Activated CD4-positive, CD25-positive, alpha-beta regulatory T cell treated with anti-CD3 and anti-CD28 coated beads, Interleukin-2, amount 50 U/mL, for 16 hours (primary cell): ENCODE measurements at places on chromosomes 1 and 21.

DNA sequence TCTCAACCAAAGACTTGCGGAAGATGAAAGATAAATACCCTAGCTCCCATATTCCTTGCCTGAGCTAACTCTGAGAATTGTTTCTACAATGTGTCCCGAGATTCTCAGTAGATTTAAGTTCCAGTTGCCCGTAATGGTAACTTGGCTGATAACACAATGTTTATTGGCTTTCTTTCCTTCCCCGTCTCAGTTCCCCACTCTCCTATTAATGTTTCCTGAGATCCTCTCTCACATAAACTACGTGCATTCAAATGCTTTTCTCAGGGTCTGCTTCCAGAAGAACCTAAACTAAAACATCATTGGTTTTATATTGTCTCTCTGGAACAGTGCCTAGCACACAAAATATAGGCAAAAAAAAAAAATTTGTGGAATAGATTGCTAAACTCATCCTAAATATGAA, 794.2 kb upstream of the ADGRL2 start:
- no peak for DNase-seq

DNA sequence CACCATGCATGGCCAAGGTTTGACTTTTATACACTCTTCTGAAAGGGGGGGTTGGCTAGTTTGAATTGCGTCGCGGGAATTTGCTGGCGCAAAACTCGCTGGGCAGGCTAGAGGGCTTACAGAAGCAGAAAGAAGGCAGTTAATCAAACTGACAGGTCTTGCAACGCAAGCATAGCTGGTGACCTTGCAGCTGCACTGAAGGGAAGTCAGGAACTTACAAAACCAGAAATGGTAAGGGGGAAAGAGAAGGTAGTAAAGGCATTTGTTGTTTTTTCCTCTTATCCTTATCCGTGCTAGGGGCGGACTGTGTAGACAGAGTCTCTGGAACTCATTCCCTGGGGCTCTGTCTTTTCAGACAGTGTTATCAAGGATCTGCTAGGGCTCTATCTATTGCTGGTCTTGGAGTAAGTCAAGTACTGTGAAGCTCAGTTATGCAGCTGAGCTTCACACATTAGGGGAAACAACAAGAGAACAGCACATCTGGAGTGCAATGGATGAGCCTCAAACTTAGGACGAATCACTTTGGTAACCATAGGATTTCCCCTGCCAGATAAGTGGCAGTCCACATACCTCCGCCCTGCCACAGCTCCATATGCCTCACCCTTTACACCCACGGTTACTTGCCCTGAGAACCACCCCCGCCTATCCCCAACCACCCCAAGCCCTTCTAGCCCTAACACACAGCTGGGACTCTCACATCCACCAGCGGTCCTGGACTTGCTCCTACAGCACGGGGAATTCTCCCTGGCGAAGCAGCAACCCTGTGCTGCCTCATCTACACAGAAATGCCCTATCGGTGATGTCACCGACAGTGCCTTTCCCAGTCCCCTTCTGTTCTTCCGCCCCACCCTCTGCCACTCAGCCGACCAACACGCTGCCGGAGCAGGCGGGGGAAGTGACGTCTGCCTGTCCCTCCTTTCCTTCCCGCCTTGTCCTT, 251.4 kb downstream of the FAM72C start:
- no peak for DNase-seq

GRCh38 chr1:77668924-77669449, 13.5 kb downstream of the ZZZ3 start:
- no peak for DNase-seq

DNA sequence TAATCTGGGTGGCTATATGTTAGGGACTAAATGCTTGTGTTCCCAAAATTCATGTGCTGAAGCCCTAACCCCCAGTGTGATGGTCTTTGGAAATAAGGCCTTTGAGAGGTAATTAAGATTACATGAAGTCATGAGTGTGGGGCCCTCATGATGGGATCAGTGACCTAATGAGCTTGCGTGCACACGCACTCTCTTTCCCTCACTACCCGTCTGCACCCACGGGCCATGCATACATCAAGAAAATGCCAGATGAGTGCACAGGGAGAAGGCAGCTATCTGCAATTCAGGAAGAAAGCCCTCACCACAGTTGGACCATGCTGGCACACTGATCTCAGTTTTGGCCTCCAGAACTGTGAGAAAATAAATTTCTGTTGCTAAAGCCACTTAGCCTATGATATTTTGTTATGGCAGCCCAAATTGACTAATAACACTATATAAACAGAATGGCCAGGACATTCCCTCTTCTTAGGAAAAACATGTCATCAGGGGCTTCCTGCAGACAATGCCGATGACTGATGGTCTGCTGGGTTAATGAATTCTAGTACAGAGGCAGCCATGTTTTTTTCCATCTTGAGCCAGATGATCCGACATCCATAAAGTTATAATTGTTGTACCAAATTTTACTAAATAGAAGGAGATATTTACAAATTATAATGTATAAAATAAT, 18.1 kb upstream of the MYOG start:
- no peak for DNase-seq

DNA sequence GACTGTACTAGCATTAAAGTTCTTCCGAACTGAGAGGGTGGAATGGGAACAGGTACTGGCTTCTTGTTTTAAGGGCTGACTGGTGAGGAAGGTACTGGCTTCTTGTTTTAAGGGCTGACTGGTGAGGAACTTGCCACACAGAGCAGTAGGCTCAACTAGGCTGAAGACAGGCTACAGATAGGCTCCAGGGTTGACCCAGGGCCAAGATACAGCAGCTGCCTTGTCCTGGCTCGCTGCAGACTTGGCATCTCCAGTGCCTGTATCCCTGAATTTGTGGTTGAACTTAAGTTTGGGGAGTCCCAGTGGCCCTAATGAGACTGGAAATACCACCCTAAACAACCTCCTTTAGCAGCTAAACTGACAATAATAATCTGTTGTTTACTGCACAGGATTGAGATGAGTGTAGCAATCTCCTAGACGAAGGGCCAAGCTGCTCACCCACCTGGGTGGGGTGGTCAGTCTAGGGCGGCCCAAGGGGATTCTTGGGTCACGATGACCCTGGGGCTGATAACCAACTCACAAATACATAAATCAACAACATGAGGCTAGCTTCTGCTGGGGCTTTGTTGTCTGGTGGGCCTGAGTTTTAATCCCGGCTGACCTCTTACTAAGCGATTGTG, 227.1 kb downstream of the DISC1 start:
- no peak for DNase-seq

DNA sequence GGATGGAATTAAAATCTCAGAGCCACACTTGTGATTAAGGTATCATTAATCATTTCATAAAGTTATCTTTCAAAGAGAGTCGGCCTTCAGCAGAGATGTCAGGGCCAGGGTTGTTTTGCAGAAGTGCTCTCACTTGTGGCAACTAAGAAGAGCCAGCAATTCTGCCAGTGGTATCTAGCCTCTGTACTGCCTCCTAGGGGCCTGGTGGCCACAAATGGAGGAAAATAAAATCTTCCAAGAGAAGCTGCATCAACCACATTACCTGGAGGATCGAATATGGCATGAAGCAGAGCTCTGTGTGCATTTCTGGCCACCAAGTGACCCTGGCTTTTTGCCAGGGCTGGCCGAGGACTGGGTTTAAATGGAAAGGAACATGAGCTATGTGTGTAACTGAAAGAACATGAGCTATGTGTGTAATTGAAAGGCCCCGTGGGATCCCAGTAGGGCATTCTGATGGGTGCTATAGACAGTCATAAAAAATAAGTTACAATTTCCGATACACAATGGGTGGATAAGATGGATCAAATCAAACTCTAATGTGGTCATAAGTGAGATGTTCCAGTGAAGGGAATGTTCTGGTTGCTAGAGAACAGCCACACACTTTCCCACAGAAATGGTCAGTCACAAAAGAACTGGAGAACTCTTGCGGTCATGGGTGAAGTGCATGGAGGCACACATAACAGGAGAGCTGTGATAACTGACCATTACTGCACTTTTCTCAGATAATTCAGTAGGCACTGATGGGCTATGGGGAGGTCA, 335.8 kb downstream of the CAMTA1 start:
- no peak for DNase-seq

DNA sequence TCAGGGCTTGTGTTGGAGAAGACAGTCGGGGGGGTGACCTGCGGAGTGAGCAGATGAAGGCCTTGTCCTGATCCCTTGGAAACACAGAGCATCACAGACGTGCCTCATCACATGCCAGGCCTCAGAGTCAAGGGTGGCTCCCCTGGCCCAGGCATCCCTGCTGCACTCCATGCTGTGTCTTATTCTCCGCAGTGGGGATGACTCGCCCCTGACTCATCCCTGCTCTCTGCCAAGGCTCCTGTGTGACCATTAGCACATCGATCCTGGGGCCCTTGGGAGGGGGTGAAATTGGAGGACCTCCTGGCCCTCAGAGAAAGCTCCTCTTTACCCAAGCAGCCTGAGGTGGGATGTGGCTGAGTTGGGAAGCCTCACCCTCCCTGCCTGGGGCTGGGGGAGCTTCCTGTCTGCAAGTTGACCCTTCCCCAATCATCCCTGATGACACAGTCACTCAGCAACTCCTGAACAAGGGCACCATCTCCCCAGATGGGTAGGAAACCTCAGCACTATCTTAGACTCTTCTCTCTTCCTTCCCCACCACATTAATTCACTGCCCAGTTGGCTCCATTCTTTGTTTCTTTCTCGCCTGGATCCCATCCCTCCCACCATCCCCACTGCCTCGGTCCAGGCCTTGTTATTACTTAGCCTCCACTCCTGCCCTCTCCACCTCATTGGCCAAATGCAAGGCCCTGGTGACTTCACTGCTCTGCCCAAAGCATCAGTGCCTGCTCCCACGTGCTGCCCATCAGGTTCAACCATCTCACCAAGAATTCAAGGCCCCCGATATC, 74.6 kb downstream of the CAMK2N1 start:
- no peak for DNase-seq

- DNase-seq = no peak
Measured at GRCh38 chr1:76833151-76833550, 34.1 kb upstream of the ST6GALNAC5 start.

DNA sequence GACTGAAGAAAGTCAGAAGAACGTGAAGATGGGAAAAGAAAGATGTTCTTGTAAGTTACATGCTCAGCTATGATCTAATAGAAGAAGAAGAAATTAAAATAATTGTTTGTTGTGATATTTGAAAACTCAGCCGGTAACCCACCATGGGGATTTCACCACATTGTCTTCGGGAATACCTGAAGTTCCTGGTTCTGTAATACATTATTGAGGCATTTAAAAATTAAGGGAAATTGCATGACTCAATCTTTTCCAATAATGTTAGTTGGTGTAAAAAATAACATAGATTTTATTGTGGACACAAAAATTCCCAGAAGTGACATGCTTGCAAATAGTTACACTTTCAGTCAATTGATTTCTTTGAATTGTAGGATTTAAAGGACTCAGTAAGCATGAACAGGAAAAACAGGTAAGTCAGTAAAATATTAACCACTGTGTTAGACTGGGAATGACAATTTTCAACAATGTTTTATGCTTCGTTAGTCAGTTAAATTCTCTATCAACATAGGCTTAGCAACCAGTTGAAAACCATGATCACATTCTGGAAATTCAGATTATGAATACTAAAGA, 745.1 kb downstream of the LTN1 start:
- DNase-seq = no peak

DNA sequence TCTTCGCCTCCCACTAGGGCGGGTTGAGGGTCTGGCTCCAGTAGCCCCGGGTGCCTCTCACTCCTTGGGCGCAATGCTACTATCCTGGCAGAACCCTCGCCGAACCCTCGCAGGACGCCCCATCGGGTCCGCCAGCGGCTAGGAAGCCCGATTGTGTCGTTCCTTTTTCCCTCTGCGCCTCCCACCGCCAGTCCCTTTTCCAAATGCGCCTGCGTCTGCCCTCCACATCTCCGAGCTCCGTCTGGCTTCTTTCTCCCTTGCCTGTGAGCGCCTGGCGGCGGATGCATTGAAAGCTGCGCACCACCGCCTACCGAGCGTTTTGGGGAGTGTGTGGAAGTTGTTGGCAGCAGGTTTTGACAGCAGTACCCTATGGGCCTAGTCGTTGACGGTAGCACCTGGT, 1.0 kb upstream of the DIRAS3 start:
- no peak for DNase-seq
